ENCODE measurements at places on chromosomes 12 and 14. TPM values are rescaled to one million over a fixed set of nuclear protein-coding genes. Genes with fewer than 3 reads are reported as not detected.

Gene SLC15A5
- total RNA-seq = not detected

Gene BCAT1
- 0.74 TPM for total RNA-seq

Gene SAMD15
- total RNA-seq = 1.9 TPM

Gene RPL10L
- not detected for total RNA-seq

Gene CLEC9A
- not detected for total RNA-seq

DNA sequence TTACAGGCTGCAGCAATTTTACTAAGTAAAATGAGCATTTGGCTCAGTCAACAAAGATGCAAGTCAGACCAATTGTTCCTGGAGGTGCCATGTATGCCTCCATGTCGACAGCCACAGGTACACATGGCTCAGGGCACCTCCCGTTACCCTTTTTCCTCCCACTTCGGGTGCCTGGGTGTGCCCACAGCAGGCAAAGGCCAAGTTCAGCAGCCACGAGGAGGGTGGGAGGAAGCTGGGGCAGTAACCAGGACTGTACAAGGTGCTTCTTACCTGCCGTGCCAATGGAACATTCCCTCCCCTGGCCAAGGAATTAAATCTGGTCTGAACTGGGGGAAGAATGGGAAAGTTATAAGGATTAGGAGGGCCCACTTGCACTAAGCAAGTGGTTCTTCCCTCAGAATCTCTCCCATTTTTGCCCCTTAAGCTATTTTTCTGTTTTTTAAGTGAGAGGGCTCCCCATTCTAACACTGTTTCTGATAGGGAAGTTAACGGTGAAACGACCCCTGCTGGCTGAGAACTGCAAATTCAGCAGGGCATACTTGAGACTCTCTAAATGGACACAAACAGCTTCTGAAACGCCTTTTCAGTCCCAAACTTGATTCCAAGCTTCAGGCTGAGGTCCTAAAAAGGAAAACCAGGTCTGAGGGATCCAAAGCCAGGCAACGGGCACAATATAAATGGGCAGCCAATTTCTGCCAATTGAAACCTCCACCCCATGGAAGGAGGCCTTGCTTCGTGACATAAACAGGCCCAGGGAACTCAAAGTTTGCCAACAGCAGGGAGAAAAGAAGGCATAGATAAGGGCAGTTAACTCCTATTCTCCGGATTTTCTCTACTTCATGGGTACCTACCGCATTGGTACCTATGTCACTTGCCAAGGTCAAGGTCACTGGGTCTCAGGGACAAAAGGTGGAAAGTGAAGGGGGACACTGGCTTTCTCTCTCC lies 24.8 kb downstream of the CLECL1 start:
- DNase-seq = peak; percentile 37

DNA sequence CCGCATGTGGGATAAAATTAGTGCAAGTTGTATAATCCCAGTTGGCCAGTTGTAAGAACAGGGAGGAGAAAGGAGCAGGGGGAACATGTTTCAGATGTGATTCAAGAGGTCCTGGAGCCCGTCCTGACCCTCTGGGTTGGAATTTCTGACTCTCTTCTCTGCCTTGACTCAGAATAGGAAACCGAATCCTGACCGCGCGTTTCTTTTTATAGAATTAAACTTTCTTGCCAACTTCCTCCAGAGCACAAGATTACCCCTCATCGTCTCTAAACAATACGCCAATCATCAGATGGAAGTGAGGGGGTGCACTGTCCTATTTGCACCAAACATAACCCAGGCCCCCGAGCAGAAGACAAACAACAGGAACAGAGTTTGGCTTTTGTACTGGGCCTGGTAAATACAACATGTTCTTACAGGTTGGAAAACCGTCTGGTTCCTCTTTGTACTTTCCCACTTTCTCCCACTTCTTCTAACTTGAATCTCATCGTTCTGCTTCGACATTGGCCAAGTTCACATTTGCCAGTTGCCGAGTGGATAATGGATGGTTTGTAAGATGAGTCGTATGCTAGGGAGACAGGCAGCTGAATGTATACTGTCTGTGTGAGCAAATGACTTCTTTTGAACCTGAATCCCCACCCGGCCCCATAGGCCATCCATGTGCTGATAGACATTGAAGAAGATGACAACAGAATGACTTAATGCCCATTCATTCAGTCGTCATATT lies 42.6 kb upstream of the MED13L start:
- DNase-seq = no peak

DNA sequence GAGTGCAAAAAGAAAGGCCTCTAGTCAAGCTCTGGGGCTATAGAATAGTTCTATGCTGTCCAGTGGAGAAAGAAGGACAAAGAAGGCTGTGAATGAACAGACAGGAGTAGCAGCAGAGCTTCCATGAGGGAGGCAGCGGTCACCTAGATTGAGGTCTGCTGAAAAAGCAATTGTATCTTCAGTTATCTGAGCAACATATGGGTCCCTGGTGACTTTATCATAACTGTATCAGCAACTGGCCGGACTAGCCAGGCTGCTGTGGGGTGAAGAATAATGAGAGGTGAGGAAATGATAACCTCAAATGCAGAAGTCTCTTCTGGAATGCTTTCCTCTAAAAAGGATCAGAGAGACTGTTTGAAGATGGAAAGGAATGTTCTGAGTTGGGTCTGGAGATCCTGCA lies 971.3 kb upstream of the TMEM132C start:
- no peak for DNase-seq

DNA sequence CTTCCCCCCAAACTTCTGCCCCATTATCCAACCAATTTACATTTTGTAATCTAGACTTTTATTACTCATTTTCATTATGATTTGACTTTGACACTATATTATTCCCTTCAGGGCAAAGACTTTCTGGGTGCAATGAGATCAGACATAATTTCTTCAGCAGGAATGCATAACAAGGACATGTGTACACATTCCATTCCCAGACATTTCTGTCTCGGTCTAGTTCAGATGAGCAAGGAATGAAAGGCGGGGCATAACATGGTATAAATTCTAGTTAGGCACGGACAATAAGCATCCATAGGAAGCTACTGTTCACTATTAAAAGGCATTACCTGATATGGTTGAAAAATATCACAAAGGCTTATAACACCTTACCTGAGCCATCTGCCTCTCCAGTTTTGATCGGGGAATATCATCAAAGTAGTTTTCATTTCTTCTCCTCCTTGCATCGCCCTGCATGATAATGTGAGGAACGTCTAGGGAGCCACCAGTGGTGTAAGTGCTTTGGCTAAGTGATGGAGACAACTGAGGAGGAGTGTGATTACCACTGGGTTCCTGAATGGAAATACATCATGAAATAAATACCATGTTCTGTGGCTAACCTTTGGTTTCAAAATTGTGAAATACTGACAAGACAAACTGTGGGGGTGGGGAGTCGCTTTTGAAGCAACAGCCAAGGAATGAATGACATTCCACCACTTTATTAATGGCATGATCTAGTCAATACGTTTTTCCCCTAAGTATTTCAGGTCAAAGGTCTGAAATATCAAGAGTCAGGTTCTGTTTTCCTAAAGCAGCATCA lies 183.9 kb downstream of the APAF1 start:
- no peak for DNase-seq

DNA sequence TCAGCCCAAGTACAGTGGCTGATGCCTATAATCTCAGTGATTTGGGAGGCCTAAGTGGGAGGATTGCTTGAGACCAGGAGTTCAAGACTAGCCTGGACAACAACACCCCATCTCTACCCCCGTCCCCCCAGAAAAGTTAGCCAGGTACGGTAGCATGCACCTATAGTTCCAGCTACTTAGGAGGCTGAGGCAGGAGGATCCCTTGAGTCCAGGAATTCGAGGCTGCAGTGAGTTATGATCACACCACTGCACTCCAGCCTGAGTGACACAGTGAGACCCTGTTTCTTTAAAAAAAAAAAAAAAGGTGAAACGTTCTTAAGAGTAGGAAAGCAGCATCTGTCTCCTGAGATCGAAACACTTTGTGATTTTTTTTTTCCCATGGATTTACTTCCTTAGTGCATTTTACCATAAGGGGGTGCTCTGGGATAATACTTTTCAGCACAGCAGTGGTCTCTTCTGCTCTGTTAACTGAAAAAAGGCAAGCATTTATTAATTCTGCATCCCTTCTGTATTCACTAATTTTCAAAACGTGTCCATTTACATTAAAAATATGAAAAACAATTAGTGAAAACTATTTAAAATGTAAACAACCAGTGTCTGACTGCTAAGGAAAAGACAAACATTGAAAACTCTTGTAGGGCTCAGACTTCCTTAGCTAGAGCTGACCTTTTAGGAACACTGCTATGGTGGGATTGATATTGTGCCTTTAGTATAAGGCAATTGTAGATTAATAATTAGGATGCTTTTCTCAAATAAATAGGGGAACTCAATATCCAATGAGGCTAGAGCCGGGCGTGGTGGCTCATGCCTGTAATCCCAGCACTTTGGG lies 31.2 kb upstream of the USP44 start:
- DNase-seq = peak; percentile 51

DNA sequence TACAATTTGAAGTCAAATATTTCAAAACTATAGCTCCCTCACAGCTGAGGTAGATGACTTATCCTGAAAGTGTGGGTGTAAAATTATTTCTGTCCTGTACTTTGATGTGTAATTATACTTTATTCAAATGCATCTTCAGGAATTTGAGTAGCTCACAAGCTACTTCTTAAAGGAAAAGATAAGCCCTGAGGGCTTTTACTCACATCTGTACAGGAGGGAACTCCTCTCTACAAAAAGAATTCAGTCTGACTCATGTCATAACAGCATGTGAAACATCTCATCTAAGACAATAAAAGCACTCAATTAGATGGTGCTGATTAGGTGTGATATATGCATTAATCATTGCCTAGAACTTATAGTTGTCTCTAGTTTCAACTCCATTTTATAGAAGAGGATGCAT lies 452.0 kb downstream of the PRKD1 start:
- DNase-seq = no peak

DNA sequence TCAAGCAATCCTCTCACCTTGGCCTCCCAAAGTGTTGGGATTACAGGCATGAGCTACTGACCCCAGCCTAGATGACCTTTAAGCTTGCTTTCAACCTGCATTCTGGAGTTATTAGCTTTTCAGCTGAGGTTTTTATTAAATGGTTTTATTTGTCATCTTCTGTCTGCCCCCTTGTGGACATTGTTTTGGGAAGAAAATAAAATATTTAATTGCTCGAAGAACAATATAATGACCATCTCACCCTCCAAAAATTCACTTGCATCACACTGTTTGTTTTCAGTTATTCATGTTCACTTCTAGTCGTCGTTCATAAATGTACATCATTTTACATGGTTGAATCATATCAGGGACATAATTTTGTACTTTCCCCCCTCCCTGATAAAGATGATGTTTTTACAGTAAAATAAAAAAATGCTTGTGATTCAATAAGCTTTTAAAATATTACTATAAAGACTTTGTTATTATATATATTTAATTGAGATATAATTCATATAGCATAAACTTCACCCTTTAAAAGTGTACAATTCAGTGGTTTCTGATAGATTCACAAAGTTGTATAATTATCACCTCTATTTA lies 10.1 kb upstream of the SPATS2 start:
- no peak for DNase-seq

DNA sequence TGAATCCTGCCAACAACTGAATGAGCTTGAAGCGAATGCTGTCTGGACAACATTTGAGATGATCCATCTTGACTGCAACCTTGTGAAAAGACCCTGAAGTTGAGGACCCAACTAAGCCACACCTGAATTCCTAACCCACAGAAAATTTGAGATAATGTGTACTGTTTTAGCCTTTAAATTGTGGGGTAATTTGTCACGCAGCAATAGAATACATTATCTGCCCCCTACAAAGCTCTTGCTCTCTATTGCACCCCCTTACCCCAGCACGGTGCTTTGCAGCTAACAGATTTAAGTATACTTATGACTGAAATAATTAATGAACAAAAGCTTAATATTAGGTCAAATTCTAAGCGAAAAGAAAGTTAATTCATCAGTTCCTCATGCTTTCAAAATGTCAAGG lies 1.6 kb downstream of the POLE2 start:
- no peak for DNase-seq

DNA sequence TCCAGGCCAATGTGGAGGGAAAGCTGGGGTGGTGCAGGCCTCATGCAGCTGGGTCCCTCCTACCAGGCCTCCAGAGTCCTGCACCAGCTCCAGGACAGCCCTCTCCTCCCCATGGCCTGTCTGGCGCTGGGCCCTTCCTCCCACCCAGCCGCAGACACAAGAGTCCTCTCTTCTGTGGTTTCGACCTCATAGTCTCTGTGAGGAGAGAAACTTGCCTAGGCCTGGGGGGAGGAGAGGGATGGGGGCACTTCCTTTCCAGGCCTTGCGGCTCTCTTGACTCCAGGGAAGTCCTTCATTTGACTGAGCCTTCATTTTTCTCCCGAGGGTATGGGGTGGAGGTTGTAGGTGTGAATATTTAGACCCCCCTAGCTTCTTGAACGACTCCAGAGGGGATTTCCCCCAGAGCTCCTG lies 2.3 kb downstream of the MMP14 start:
- no peak for DNase-seq

DNA sequence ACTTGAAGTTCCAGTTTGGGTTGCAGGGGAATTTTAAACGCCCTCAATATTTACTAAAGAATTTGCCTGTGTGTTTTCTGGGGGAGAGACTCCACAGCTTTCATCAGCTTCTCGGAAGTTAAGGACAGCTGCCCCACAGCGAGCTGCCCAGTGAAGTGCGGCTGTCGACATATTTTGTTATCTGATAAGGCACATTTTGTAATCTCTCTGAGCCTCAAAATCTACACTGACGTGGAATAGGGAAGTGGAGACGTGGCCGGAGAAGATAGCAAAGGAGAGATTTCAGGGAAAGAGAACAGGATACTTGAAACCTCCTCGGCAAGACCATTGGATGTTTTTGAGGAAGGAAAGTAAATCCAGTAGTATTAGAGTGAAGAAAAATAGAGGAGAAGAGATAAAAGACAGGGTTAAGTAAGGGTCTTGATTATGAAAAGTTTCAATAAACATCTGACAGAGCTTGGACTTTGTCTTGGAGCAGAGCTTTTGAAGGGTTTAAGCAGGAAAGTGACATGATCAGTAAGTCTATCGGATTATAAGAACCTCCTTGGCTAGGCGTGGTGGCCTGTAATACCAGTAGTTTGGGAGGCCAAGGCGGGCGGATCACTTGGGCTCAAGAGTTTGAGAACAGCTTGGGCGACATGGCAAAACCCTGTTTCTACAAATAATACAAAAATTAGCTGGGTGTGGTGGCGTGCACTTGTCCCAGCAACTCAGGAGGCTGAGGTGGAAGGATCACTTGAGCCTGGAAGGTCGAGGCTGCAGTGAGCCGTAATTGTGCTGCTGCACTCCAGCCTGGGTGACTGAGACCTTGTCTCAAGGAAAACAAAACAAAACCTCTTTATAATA lies 1.1 kb downstream of the POLR3B start:
- DNase-seq = no peak

GRCh38 chr12:76124456-76124855 lies 40.0 kb upstream of the NAP1L1 start:
- no peak for DNase-seq

- no peak for DNase-seq
Observed at GRCh38 chr12:132164426-132164825, 20.2 kb downstream of the NOC4L start.

Measured in HCT116 (cell line).